ENCODE measurements at places on chromosomes 5 and 9.

- DNase-seq: no peak
Observed at GRCh38 chr5:151648089-151648488, 38.6 kb downstream of the SPARC start.

DNA sequence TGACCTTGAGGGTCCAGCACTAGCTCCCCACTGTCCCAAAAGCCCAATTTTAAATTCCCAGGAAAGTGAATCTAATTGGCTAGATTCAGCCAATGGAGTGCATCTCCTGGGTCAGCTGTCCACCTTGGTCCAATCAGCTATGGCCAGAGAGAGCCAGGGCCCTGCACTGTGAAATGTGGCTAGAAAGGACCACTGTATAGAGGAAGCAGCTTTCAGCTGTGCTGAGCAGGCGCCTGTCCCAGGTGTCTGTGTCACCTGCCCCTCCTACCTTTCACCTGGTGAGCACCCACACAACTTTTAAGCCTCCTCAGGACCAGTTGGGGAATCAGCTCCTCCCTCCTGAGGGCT is 186.2 kb downstream of the DRD1 start:
- DNase-seq: no peak

- DNase-seq: no peak
Observed at GRCh38 chr5:35783551-35783950, 73.1 kb upstream of the IL7R start.

DNA sequence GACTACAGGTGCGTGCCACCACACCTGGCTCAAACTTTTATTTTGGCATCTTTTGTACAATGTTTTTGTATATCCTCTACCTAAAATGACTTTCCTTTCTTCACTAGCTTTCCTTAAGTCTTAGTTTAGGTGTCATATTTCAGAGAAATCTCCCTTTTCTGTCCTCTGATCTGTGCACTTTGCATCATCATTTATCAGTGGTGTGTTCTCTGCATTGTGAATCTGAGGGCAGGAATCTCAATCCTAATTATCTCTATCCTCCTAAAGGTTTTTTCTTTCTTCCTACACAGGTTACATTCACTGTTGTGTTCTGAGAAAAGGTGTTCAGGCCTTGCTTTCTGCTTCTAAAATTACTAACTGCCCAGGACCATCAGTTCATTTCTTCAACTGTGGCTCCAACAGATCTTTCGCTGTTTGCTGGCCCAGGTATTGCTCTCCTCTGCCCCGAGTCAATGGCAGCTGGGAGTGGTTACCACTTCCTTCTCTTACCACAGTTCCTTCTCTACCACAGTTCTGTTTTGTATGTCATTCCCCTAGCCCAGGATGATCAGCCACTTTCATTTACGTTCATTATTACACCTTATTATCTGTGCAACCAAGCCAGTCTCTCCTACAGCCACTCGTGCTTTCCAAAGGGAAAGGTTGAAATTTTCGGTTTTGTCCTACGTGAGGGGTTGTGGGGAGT is 14.0 kb downstream of the TGFBR1 start:
- DNase-seq: no peak

GRCh38 chr9:136117916-136118319 is 757 bp downstream of the TMEM250 start:
- no peak for DNase-seq
